ENCODE measurements at places on chromosomes 16 and 17.

DNA sequence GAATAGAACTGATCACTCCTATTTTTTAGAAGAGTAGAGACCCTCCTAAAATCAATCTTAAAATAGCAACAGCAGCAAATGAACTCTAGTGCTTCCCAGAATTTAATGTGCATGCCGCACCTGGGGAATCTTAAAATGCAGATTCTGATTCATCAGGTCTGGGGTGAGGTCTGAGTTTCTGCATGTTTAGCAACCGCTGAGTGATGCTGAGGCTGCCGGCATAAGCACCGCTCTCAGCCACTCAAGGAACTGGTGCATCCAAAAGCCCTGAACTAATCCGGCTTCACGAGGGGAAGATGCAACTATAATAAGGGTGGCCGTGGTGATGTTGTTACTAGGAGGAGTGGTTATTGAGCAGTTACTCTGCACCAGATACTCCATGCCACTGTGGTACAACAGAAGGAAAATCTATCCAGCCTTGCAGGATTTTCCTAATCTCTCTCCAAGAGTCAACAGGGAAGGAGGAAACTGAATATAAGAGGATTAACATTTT is 19.7 kb downstream of the SDK2 start:
- no peak for DNase-seq

DNA sequence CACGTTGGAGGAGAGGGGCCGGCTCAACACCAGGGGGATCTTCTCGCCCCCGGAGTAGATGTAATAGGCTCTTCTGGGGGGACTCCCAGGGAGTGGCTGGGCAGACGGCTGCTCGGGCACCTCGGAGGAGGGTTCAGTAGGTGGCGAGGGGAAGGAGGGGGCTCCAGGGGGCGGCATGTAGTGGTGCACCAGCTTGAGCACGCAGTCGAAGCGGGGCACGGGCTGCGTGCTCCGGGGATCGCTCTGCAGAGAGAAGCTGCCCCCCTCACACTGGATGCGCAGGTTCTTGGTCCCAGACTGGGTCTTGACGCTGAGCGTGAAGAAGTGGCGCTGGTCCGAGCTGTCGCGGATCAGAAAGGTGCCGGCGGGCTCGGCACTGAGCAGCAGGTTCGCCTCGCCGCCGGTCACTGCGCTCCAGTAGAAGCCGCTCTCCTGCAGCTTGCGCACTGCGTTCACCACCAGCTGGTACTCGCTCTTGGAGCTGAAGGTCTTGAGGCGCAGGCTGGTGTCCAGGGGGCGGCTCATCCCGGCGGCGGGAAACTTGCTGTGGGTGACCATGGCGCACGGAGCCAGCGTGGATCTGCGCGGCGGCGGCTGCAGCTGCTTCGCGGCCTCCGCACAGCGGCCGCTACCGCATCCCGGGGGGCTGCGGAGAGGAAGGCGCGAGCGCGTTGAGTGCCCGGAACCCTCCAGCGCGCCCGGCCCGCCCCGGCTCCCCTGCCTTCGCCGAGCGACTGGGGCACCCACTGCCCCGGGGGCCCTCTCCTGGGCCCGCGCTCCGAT is 1.1 kb downstream of the SOCS3 start:
- DNase-seq, result no peak

DNA sequence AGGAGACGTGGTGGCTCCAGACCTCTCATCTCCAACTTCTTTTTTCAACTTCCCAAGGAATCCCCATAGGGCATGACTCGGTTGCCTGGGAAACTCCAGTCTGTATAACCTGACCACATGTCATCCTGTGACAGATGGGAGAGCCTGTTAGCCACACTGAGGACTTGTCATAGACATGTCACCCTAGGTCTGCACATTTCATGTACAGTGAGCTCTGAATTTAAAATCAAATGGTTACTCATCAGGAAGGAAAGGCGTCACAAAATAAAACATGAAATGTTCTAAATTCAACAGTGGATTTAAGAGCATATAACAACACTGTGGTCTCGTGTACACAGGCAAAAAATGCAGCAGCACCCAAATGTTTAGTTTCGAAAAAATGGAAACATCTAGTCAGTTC is 22.2 kb upstream of the ADAMTS18 start:
- no peak for DNase-seq

DNA sequence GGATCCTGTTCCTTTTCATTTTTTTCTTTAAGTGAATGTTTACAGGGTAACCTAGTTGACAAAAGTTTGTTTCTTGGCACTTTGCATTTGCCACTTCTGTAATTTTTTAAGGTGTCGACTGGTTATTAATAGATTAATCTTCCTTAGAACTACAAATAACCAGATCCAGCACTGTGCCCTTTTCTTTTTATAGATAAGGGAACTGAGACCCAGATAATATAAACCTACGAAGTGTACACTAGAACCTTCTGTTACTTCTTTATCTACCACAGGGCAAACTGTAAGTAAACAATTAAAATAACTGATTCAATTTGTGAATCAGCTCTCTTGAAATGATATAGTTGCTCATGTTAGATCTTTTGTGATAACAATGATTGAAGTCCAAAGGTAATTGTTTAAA is 55.4 kb downstream of the NLK start:
- no peak for DNase-seq

- DNase-seq, result no peak
Observed at GRCh38 chr17:77495575-77495974, 354.8 kb downstream of the SEC14L1 start.

DNA sequence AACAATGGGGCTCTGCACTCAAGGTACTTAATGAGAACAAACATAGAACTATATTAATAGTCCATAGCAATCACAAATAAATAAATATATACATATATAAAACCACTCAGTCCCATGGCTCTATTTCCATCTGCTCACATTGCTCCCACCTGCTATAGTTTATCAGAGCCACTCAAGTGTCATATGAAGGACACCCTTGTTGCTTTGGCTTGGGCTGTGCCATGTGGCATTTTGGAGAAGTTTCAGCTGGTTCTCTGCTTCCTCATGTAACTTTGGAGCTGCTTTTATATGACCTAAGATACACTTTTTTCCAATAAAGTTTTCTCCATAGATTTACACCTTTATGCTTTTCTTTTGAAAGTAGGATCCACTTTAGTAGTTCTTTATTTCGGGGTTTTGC is 126.4 kb downstream of the KCNJ2 start:
- no peak for DNase-seq

GRCh38 chr16:66175636-66176035 is 190.9 kb upstream of the CDH5 start:
- DNase-seq, result no peak

DNA sequence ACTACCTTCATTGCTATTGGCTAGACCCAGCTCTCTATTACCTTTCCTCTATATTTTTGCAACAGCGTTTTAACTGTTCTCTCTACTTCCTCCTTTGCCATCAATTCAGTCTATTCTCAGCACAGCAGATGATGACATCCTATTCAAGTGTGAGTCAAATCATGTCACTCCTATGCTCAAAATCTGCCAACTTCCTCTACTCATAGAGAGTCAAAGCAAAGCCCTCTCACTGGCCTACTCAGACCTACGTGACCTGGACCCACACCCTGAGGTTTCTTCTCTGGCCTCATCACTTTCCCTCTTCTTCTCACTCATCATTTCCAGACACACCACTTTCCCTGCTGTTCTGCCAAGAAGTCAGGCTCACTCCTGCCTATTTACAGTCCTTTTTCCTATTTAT is 289.0 kb upstream of the AXIN2 start:
- DNase-seq, result no peak

DNA sequence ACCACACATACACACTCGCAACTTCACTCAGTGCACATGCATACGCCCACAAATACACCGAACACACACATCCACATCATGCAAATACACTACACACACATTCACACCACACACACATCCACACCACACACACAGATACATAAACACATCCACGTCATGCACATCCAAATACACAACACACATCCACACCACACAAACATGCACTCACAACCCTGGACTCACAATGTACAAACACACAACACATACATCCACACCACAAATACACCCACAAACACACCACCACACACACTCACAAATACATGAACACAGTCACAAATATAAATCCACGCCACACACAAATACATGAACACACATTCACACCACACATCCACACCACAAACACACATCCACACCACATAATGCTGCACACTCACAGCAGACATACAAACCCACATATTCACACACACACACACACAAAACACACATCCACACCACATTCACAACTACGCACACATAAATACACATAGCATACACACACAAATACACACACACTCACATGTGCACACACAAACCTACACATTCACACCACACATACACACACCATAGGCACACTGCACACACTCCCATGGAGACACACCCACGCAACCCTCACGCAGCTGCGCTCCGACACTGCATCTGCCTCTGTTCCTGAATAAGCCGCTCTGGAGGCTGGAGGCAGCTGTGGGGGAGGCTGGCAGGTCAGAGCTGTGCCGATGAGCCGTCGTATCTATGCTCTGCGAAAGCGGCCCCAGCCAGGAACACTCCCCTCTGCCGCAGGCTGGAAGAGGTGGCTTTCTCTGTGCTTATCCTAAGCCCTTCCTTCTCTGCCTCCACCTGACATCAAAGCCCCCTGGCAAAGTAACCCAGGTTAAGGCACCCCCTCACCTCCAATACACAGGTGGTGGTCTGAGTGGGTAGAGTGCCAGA is 141.8 kb downstream of the GRIN2A start:
- no peak for DNase-seq

- no peak for DNase-seq
Observed at GRCh38 chr17:20230924-20231323, 221.8 kb downstream of the SPECC1 start.

DNA sequence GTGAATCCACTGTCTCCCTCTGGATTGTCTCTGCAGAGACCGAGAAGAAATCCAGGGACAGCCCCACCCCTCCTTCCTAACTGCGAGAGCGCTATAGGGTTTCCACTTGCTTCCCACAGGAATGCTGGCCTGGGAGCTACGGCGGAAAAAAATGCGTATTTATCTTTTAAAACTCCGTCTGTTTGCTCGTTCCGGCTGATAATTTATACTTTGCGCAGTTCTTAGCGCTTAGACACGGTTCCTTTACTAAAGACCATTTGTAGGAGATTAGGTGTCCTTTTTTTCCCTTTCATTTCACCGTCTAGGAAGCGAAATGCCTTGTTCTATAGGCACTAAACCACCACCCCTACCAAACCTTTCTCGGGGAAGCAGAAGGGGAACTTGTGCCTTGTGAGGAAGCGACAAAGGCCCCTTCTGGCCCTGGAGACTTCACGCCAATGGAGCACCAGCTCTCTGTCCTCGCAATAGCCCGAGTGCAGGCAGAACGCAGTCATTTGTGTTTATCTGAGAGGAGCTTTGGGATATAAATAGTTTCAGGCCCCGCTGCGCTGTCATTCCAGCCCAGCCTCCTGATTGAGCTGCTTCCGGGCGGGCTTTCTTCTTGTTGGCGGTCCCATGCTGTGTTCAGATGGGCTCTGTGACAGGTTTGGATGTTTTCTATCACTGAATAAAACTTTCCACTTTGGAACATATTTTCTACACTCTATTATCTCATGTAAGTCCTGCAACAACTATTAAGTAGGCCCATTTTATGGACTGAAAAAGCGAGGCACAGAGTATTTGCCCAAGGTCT is 791 bp upstream of the SUPT4H1 start:
- DNase-seq, result no peak

DNA sequence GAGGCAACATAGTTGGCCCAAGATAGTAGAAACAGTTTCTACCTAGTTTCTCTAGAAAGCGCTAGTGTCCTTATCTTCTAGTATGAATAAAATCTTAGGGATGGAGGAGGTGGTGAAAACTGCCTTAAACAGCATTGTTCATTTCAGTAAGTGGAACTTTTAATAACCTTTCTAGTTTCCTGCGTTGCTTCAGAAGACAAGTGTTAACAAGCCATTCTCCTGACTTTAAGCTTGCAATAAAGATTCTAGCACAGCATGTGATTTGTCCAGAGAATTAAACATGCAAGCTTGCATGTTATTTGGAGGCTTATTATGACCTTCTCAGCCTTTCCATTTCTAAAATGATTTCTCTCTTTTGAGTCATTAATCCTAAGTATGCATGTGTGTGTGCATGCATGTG is 72.3 kb downstream of the TANGO6 start:
- no peak for DNase-seq

DNA sequence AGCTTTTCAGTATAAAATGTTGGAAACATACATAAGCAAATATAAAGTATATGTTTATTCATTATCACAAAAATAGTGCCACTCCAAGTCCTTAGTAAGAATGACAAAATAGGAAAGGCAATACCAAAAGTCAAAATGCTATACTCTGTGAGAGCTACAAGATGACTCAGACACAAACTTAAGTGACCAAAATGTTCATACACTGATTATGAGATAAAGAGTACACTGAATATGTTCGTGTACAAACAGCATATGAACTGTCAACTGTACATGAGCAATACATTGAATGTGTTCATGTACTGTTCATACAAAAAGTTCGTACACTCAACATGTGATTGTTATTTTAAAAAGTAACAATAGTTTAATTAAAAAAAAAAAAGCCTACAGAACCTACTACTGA is 103.3 kb downstream of the CA4 start:
- DNase-seq, result no peak

Measured in stimulated activated CD4-positive, alpha-beta T cell treated with anti-CD3 and anti-CD28 coated beads, TNF-alpha, amount 100 ng/mL, for 48 hours (primary cell).